T47D (cell line): ENCODE measurements at places on chromosomes 7 and 10.

DNA sequence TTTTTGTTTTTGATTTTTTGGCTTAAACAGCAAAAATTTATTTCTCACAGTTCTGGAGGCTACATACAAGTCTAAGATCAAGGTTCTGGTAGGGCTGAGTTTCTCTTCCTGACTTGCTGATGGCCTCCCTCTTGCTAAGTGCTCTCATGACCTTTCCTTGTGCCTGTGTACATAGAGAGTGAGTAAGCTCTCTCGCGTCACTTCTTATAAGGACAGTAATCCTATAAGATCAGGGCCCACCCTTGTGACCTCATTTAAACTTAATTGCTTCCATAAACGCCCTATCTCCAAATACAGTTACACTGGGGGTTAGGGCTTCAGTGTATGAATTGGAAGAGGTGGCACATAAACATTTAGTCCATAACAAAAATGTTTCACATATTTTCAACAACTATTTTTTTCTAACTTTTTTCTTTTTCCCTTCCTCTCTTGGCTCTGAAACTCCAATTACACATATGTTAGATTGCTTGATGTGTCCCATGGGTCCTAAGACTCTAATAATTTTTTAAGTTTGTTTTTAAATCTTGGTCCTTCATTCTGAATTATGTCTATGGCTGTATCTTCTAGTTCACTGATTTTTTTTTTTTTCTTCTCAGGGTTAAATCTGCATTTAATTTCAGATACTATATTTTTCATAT, 149.8 kb downstream of the HBP1 start:
- DNase-seq = no peak

DNA sequence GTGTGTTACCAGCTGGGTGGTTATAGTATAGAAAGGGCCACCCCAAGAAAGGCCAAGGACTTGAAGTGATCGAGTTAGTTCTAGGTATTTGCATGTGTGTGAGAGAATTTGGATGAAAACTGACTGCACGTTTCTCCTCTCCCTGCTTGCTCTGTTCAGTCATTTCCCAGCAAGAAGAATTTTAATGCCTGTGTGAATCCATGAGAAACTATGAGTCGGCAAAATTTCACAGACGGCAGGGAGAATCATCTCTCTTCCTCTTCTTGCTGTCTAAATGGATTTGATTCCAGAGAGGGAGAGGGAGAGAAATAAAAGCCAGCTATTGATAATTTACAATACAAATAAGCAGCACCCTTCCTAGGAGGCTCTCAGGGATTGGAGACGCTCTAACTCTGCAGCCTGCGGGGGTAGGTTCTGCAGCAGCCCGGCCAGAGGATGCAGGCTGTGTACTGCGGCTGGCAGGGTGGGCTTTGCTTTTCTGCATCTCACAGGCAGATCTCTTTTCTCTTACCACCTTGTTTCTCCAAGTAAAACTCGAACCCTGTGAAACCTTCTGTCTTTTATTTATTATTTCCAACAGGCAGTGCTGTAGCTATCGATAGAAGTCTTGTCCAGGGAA, 183.6 kb downstream of the TCF7L2 start:
- DNase-seq = no peak

GRCh38 chr10:98173260-98173659, 38.8 kb downstream of the R3HCC1L start:
- DNase-seq = no peak

DNA sequence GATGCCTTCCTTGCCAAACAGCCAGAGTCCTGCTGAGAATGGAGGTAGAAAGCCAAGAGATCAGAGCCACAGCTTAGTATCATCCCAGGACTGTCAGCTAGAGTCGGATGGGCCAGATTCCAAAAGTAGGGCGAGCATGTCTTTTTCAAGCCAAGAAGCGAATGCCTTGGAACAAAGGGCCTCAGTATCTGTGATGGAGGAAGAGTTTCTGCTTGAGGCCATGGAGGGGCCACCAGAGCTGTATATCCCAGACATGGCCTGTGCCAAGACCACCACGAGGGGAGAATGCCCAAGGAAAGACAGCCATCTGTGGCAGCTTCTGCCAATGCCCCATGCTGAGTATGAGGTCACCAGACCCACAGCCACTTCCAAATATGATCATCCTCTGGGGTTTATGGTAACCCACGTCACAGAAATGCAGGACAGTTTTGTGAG, 44.3 kb upstream of the PPP1R17 start:
- no peak for DNase-seq

- DNase-seq = no peak
These were observed 245.3 kb downstream of the KCNMA1 start for GRCh38 chr10:77392236-77392721.

DNA sequence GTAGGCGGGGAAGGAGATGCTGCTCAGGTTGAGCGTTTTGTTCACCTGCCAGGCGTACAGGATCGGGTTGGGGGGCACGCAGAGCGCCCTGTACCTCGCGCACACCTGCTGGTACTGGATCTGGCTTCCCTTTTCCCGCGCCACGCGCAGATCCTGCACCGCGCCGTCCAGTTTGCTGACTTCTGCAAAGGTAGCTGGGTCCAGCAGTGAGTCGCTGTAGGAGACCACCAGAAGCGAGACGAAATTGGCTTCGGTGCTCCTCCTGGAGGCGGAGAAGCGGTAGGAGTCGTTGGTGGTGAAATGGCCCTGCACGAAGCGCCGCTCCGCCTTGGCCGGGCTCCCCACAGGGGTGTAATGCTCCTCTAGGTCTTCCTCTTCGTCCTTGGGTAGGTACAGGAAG, 90.7 kb upstream of the RAB18 start:
- DNase-seq = no peak

GRCh38 chr7:22444181-22444971, 55.6 kb downstream of the STEAP1B start:
- DNase-seq = no peak

DNA sequence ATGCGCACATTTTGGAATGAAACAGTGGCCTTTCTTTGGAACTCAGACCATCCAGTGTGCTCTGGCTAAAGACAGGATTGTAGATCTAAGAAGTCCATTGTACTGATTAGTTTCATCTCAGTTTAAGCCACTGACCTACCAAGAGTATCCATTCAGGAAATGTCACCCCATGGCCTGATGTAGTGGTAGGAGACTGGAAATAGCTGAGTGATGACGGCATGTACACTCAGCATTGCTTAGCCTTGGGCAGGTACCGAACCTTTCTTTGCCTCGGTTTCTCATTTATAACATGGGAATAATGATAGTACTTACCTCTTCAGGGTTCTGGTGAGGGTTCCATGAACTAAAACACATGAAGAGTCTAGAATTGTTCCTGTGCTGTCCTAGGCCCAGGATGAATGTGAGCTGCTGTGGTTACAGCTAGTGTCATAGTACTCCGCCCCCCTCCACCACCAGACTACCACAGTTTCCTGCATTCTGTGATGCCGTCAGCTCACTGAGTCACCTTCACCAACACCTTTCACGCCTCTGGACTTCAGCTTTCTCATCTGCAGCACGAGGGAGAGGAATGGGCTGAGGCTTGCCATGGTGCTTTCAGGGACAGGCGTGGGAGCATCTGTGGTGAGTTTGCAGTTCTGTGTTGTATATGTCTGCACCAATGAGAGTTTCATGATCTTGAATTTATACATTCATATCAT, 484.0 kb upstream of the GALNT17 start:
- DNase-seq = no peak

DNA sequence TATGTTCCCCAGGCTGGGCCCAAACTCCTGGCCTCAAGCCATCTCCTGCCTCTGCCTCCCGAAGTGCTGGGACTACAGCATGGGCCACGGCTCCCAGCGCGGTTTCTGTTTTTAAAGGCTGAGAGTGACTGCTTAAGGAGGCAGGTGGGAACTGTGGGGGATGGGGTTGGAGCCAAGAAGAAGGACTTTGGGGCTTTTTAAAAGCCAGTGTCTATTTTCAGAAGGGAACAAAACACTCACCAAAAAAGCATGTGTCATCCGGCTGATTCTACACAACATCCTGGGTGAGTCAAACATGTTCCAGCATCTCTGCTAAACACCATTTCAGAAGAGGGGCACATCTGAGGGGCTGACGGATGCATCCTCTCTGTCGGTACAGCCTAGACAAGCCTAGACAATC, 824.5 kb downstream of the TYW1 start:
- no peak for DNase-seq

DNA sequence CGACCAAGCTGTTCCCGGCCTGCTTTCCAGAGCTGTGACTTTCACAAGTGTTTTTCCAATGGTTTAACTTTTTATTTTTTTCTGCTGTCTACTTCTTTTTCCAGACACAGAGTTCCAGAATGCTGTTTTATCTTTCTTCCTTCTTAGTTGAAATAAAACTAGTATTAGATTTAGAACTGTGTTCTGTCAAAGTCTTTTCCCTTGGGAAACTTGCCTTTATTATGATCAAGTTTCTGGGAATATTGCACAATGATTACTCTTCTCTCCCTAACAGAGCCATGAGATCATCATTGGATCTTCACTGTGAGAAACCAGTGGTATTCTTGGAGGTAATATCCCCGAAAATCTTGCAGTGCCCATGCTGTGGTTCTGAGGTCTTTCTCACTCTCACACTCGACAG, 104.9 kb upstream of the KCND2 start:
- no peak for DNase-seq

- peak; percentile 20 for DNase-seq
These were observed 593.1 kb downstream of the SORCS1 start for GRCh38 chr10:106571192-106571946.

- DNase-seq = peak; percentile 38
These were observed 470.5 kb upstream of the LRRTM3 start for GRCh38 chr10:66455304-66455703.
